ENCODE measurements at places on chromosomes 11 and 22.

GRCh38 chr22:19874307-19875060 lies 19.8 kb upstream of the GNB1L start:
- DNase-seq, result peak; percentile 15

GRCh38 chr11:7222619-7223018 lies 29.1 kb upstream of the SYT9 start:
- no peak for DNase-seq

- no peak for DNase-seq
Observed at GRCh38 chr11:131413217-131413616, 42.8 kb downstream of the NTM start.

- no peak for DNase-seq
Observed at GRCh38 chr11:30432178-30432577, 109.3 kb downstream of the ARL14EP start.

GRCh38 chr22:37186228-37186996 lies 1.6 kb downstream of the C1QTNF6 start:
- peak; percentile 71 for DNase-seq

DNA sequence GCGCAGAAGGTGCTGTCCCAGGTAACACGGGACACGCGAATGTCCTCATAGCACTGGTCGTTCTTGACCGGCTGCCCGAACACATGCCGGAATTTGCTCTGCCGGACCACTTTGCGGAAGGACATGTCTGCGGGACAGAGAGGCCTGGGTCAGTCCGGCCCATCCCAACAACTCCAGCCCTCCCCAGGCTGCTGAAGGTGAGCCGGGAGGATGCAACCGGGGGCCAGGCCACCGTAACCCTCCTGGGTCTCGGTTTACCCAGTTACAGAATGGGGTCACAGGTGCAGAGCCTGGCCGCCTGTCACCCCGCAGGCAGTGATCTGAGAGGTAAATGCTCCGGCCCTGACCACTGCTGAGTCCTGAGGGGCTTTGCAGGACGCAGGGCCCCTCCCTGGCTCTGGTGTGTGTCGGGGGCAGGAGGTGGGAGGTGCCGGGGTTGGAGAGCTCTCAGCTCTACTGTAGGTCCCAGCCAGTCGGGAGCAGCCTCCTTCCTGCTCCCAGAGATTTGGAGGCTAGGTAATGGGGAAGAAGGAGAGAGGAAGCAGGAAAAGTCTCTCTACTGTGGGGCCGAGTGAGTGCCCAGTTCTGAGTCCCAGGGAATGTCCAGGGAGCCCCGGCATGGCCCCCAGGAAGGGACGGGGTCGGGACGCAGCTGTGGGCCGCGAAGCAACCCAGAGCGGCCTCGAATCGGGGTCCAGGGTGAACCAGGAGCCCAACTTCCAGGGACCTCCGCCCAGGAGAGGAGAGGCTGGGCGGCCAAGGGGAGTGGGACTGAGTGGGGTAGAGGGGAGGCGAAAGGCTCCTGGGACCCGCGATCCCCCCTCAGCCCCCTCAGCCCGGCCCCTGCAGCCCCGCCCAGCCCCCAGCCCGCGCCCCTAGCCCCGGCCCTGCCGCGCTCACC lies 522 bp downstream of the CORO1B start:
- no peak for DNase-seq

- DNase-seq, result no peak
Observed at GRCh38 chr11:11618973-11619435, 2.8 kb downstream of the GALNT18 start.

GRCh38 chr22:39253435-39254070 lies 8.8 kb upstream of the PDGFB start:
- DNase-seq, result no peak

- DNase-seq, result no peak
Observed at GRCh38 chr11:20362481-20362880, 1.0 kb upstream of the HTATIP2 start.

GRCh38 chr11:26134481-26135355 lies 197.2 kb upstream of the ANO3 start:
- no peak for DNase-seq

- no peak for DNase-seq
Observed at GRCh38 chr22:23182309-23183060, 2.2 kb downstream of the BCR start.

All from GM12891 (cell line).